ENCODE measurements at places on chromosomes 1 and 21. TPM values are rescaled to one million over a fixed set of nuclear protein-coding genes. Genes with fewer than 3 reads are reported as not detected.
A peak's percentile ranks its signal among the peaks of the same experiment; 100 is the strongest.

GRCh38 chr1:205477121-205477758 is 21.4 kb upstream of the BLACAT1 start:
- no peak for DNase-seq

ZSWIM5 gene
- 0.59 TPM for total RNA-seq

DNA sequence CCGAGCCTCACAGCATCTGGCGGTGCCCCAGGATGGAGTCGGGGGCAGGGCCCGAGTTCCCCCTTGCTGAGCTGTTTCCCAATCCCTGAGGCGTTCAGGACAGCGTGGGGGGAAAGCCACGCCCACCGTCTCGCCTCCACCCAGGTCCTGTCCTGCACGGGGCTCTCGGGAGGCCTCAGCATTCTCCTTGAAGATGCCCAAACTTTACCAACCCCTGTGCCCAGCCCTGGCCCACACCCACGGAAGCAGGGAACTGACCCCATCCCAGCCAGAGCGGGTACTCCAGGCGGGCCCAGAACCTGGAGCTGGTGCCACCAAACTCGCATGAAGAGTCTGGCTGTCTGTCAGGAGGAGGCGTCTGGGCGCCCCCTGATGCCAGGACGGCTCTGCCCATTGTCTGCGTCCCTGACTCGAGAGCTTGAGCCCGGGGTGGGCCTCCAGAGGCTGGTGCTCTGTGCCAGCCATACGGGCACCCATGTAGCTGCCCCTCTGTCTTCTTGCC is 35.3 kb upstream of the POFUT2 start:
- no peak for DNase-seq

GRCh38 chr1:50333595-50333974 is 89.7 kb downstream of the DMRTA2 start:
- DNase-seq: peak; percentile 65

GRCh38 chr1:207393610-207394009 is 60.5 kb upstream of the CR2 start:
- DNase-seq: no peak

DNA sequence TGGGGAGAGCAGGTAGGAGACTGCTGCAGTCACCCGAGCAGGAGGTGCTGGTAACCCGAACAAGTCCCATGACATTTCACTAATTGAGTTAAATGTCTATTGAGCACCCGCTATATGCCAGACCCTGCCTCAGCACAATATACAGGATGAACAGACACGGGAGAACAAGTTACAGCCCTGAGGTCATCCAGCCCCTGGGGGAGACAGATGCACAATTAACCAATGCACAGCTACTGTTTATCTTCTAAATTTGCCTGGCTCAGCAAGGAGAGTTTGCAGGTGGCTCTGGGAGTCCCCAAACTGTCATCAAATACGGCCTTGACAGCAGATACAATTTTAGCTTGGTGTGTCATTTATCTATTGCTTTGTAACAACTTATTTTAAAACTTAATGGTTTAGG is 18.1 kb downstream of the CITED4 start:
- DNase-seq: no peak

- DNase-seq: no peak
These were observed 318.2 kb downstream of the NEGR1 start for GRCh38 chr1:71964188-71964587.

DNA sequence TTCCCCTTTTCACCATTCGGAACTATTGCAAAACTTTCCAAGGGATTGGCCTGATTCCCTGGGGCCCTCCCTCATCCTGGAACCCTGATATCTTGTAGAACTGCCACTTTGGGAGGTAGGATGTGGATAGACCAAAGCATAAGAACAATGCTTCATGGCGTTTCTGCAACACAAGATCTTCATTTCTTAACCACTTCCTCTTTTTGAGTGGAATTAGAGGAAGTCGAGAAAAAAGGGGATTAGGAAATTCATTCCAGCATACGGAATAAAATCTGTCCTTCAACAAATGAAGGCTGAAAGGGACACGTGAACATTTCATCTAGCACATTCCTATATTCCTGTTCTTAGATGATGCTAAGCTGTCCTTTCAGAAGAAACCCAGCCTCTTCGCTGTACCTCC is 149.3 kb downstream of the HUNK start:
- DNase-seq: no peak

All from activated CD4-positive, alpha-beta memory T cell treated with anti-CD3 and anti-CD28 coated beads for 36 hours (primary cell).